ENCODE measurements at places on chromosomes 5 and 9.

DNA sequence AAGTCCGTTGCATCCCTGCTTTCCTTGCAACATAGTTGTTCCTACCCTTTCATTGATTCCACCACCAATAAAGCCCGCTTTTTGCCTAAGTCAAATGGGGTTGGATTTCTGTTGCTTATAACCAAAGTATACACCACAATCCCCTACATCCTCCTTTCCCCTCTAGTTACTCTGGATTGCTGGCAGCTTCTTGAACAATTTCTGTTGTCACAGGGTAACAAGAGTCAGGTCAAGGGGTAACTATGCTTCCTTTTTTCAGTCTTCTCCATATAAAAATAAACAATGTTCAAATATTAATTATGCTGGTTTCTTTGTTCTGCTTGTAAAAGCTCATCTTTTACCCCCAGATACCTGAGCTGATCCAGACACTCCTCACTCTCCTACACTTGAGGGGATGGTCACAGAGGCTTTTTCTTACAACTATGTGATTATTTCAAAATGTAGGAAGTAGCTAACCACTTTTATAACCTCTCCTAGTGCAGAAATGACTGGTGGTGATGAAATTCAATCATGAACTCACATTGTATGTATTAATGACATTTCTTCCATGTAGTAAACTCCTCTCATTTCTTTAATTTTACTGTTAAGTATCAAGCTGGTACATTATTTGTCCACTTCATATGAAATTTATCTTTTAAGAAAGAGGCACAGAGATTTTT, 136.5 kb downstream of the SNX18 start:
- DNase-seq: no peak

DNA sequence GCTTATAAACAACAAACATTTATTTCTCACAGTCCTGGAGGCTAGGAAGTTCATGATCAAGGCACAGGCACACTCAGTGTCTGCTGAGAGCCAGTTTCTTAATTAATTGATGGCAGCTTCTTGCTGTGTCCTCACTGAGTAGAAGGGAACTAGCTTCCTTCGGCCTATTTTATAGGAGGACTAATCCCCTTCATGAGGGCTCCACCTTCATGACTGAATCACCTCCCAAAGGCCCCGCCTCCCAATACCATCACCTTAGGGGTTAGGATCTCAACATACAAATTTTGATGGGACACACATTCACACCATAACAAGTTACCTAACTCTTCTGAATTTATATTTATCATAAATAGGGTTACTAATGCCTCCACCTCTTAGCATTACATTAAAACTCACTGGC, 129.8 kb downstream of the GNAQ start:
- no peak for DNase-seq

DNA sequence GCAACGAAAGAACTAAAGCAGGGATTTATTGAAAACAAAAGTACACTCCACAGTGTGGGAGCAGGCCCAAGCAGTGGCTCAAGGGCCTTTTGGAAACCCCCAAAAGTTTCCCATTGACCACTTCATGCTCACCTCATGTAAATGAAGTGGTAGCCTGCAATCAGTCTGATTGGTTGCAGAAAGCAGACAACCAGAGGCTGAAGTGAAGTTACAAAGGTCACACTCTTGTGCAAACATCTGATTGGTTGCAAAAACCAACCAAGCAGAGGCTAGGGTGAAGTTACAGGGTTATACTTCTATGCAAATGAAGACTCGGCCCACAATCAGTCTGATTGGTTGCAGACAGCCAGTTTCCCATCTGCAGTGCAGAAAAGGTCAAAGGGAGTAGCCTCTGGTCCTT, 258.0 kb downstream of the YTHDC2 start:
- no peak for DNase-seq

DNA sequence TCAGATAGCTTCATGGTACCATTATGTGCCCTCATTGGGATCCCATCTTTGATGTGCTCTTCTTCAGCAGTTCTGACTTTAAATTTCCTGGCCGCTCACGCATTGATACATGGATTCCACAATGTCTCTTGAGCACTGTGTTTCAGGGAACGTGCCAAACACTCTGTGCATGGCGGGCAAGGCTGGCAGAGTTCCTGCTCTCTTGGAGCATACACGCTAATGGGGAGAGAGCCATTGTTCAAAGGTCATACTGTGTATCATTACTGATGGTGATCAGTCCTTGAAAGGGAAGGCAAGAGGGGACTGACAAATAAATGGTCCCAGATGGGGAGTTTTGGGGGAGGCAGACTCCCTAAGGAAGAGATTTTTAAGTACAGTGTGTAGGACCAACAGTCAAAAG, 52.3 kb downstream of the AMBP start:
- DNase-seq: no peak

GRCh38 chr5:26205121-26205520, 833.3 kb downstream of the CDH9 start:
- DNase-seq: no peak

DNA sequence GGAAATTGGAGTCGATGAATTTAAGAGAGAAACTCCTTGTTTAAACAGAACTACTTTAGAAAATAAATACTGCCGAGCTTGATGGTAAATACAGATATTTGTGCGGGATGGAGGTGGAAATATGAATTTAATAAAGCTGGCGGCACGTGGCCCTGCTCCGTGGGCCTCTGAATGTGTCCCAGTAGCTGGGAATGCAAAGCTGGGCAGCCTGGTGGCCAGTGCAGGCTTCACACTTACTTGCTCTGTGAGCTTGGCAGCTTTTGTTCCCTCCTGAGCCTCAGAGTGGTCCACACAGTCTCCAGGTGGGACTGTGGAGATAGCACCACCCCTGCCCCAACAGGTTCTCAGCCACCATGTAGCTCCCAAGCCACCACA, 45.9 kb downstream of the BARX1 start:
- no peak for DNase-seq

DNA sequence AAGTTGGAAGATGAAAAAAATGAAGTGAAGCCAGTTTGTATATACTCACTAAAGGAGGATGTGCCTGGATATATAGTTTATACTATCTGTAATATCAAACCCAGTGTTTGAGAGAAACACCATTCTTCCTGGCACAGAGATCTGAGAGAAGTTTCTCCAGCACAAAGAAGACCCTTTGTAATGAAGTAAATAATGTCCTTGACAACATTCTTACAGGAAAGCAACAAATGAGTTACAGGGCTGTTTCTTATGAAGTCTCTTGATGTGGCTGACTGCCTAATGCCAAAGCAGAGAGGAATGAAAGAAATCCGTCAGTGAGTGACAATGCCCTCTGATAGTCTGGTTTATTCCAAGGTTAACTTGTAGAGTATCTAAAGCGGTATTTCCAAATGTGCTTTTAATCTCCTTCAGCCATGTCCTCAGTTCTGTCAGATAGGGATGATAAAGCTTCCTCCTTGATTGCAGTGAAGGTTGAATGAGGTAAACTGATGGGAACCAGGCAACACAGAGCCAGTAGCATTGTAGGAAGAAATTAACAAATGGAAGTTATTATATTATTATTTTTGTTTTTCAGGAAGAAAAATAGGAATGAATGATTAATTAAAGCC, 123.1 kb upstream of the ZNF608 start:
- no peak for DNase-seq

- DNase-seq: no peak
These were observed 15.6 kb upstream of the SLC6A19 start for GRCh38 chr5:1185629-1186350.

- no peak for DNase-seq
These were observed 160.2 kb downstream of the FAM170A start for GRCh38 chr5:119789406-119790117.

DNA sequence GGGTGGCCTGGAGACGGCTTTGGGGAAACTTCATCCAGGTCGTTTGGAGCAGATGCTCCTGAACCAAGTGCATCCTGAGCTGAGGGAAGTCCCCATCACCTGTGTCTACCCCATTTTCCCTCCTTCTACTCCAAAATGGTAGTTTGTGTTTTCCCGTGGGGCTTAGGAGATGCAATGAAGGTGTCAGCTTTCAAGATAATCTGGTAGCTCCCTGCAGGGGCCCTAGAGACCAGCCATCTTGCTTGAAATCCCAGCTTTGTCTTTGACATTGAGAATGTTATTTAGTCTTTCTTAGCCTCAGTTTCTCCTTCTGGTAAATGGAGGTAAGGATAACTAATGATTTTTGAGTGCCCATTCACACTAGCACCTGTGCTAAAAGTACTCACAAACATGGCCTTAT, 77.4 kb downstream of the WWC1 start:
- no peak for DNase-seq

GRCh38 chr5:177123789-177124485, 9.6 kb upstream of the NSD1 start:
- no peak for DNase-seq

DNA sequence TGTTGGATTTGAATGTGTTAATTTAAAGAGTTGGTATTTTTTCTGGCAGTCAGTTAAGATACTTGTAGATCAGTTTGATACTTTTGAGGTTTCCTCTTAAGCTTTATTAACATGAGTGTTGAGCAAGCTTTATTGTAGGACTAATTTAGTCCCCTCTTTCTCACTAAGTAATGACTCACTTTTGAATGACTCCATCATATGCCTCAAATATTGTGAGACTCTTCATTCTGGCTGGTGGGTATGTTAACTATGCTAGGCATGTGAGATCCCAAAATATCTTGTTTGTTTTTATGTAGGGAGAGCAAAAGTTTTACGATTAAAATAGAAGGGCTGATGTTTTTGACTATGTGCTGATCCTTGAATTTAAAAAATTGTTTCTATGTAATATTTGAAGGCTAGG, 355.7 kb downstream of the IZUMO3 start:
- DNase-seq: no peak

GRCh38 chr9:119611565-119611964, 242.3 kb upstream of the BRINP1 start:
- no peak for DNase-seq

DNA sequence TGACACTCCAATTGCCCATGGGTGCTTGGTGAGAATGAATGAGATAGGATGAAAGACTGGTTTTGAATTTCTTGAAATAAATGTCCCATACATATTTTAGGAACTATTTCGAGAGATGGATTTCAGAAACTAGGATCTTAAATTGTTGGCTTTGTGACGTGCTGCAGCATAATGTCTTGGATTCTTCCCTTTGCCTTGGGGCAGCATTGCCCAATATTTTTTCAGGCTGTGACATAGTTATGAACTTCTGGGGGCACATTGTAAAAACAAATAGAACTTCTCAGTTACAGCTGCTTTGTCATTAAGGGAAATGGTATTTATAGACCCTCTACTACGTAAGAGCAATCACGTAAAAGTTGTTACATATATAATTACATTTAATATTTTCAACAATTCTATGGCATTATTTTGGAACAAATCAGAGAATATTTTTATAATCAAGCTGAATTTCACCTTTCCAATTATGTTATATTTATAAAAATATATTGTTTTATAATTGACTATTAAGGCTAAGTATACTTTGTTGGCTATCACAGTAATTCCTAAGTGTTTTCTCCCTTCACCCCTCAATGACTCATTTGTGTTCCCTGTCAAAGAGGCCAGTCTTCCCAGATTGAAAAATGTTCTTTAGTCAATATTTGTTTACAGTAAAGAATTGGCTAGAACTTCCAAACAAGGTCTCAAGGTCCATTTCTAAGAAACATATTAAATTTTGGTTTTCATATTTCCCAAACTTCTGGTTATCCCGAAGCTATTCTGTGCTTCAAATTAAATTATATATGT, 1388.3 kb upstream of the ACO1 start:
- DNase-seq: no peak

GRCh38 chr5:123752552-123753179, 240.7 kb downstream of the CSNK1G3 start:
- DNase-seq: no peak

DNA sequence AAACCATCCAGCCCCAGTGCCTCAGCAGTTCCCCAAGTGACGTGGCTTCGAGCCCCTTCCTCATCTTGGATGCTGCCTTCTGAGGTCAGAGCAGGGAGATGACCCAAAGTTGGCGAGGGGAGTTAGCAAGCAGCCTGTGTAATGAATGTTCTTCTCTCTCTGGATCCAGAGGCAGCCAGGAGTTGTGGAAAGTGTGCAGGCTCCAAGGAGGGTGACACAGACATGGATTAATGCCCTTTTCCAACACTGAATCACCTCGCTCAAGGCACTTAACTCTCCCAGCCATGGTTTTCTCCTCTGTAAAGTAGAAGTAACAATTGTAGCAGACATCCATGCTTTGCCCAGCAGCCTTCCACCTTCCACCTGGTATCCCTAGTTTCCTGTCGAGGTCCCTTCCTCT, 64.6 kb upstream of the HAND1 start:
- no peak for DNase-seq

DNA sequence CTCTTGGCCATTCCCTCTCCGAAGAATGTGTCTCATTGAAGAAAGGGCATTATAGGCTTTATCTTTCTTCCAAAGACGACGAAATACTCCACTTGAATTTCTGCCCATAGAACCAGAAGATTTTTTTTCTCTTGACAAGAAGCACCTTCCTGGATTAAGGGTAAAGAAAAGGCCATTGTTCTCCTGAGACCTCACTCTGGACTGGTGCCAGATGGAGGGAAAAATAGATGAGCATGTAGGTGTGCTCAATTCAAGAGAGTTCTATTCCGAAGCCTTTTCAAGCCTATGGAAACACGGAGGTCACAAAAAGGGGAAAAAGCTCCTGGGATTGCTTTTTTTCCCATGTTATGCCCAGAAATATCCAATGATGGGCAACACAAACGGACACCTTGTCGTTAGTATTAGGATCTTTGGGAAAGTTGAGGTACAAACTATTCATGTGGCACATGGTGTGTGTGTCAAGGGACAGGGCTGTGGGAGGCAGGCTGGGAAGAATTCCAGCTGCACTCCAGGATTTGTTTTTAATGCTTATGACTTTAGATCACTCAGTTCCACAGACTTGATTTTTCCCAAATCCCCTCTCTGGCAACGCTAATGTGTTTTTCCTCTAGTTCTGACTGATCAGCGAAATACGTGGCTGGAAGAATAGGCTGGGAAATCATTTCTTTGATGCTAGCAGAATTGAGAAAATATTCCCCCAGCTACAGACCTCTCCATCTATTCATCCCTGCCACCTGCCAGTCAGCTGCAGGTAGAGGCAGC, 89.9 kb downstream of the SIL1 start:
- DNase-seq: no peak

DNA sequence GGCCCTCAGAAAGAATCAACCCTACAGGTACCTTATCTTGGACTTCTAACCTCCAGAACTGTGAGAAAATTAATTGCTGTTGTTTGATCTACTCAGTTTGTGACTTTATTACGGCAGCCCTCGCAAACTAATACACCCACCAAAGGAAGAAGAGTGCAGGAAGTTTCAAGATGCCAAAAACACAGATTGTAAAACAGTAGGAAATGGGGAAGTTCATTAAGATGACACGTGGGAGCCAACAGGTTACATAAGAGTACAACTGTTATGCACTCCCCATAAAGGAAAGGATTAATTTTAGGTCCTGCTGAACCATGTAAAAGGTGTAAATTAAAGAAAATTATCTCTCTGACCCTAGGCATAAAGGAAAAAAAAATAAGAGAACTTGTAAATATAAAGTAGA, 294.3 kb downstream of the EPB41L4A start:
- DNase-seq: no peak

DNA sequence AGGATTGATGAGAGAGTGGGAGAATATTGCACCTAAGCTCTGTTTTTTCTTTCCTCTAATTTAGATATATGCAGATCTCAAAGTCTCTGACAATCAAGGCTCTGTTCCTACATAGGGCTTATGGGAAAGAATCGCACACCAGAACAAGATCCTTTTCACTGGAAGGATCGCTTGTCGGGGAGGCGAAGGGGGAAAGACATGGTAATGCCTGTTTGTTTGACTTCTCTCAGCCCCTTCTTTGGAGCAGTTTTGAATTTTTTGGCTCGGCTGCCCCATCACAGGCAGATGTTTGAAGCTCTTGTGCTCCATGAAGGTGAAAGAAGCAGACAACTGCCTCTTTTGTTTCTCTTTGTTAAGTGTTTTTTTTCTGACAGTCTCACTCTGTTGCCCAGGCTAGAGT, 599.9 kb upstream of the ZNF608 start:
- no peak for DNase-seq

- DNase-seq: no peak
These were observed 15.4 kb downstream of the ANKRD34B start for GRCh38 chr5:80554646-80555045.

All from stimulated activated naive CD8-positive, alpha-beta T cell treated with anti-CD3 and anti-CD28 coated beads, Interleukin-15, Interleukin-2, amounts not matched to agents 100 U/mL and 50 U/mL, for 24 hours (primary cell).